SK-N-SH (cell line): ENCODE measurements at places on chromosomes 16 and 17. TPM values are rescaled to one million over a fixed set of nuclear protein-coding genes. Genes with fewer than 3 reads are reported as not detected.

DNA sequence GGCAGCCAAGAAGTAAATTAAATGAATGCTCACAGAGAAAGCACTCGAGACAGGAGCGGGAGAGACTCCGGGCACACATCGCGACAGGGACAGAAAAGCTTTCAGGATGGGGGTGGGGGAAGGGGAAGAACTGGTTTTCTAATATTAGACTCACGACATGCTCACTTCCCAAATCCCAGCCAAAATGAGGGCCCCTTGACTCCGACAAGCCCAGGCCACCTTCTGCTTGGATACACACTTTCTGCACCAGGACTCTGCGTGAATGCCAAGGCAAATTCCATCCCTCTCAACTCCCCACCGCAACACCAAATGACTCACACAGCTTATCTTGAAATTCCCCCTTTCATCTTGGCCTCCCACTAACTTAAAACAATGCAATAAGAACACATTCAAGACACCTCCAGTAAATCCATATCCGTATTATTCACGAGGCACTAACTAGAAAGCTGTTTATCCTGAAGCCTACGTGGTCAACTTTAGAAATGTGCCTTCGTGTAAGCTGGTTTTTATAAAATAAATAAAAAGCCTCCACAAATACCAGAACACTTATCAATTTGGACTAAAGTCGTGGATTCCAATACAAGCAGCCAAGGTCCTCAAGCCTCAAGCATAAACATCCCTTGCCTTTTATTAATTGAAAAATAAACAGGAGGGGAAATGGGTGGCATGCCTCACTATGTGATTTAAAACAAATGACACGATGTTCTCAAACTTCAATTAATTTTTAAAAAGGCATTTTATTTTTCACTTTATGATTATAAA is 46.1 kb downstream of the NXN start:
- DNase-seq, result no peak

The TAOK1 gene
- 5.9 and 7.4 TPM in 2 replicates for polyA plus RNA-seq

The ATP2C2 gene
- polyA plus RNA-seq, result 0.33 and 0.47 TPM in 2 replicates

DNA sequence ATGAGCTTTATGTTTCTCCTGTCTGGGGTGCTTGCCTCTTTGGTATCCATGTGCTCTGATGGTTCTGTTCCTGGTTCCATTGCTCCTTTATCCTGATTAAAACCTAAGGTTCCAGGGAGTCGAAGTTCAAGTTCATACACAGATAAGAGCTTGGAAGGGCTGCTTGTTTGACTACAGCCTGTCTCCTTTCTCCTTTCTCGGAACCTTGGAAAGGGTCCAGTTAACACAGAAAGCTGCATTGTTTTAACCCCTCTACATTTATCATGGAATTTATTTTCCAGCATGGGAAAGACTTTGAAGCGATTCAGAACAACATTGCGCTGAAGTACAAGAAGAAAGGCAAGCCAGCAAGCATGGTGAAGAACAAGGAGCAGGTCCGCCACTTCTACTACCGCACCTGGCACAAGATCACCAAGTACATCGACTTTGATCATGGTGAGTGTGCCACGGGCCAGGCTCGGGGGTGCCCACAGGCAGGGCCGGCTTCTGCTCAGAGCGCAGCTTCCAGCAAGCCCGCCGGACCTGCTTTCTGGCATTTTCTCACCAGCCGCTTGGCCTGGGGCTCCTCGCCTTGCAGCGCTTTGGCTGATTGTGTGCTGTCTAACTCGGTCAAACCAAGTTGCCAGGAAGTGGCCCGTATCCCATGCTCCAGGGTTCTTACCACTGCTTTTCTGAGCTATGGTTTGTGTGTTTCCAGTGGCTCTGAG is 19.9 kb downstream of the CRAMP1 start:
- DNase-seq, result no peak

- DNase-seq, result no peak
Observed at GRCh38 chr16:87441886-87442580, 49.9 kb downstream of the MAP1LC3B start.

- peak; percentile 14 for DNase-seq
Observed at GRCh38 chr16:57614944-57615343, 13.5 kb upstream of the ADGRG1 start.

- DNase-seq, result no peak
Observed at GRCh38 chr17:67867591-67867990, 42.3 kb downstream of the BPTF start.

GRCh38 chr17:74527081-74527480 is 4.2 kb downstream of the CD300LB start:
- DNase-seq, result no peak
